ENCODE measurements at places on chromosomes 1 and 21.
A peak's percentile ranks its signal among the peaks of the same experiment; 100 is the strongest.

DNA sequence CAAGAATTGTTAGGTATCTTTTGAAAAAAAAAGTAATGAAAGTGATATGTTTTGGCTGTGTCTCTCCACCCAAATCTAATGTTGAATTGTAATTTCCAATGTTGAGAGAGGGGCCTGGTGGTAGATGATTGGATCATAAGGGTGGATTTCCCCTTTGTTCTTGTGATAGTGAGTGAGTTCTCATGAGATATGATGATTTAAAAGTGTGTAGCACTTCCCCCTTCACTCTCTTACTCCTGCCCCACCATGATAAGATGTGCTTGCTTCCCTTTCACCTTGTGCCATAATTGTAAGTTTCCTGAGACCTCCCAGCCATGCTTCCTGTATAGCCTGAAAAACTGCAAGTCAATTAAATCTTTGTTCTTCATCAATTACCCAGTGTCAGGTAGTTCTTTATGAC, 70.7 kb downstream of the XCL2 start:
- no peak for DNase-seq

GRCh38 chr1:201566933-201567801, 28.2 kb downstream of the NAV1 start:
- no peak for DNase-seq

DNA sequence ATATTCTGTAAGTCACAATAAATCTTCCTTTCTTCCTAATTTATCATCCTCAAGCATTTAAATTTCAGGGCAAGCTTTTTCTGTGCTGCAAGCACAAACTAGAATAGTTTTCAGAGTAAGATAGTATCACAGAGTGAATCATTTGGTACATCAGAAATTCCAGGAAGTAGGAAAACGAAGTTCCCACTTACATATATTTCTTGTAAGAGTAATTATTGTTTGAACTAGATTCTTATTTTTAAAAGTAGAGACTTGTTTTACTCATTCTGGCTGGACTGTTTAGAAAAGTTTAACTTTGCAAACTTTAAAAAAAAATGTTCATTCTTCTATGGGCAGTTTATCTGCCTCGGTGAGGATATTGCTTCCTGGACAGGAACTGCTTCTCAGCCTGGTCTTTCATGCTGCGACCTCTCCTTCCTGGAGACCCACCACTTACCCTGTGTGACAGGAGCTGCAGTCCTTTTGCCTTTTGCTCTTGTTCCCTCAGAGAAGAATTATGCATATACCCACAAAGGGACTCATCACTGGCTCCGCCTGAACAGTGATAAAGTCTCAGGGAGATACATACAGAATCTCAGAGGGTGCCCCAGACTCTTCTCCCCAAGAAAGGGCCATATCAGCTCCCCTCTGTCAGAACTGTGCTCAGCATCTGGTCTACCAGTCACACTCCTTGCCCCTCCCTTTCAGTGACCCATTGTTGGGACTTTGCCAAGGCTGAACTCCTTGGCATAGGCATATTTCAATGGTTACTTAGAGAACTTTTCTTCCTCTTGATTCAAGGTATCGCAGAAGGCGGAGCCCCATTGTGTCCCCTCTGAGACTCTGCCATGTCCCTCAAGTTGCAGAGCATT, 102.7 kb upstream of the CD55 start:
- no peak for DNase-seq

GRCh38 chr1:226706684-226707083, 32.4 kb downstream of the ITPKB start:
- DNase-seq, result no peak

- DNase-seq, result no peak
These were observed 17.5 kb upstream of the OTUD3 start for GRCh38 chr1:19864570-19865160.

DNA sequence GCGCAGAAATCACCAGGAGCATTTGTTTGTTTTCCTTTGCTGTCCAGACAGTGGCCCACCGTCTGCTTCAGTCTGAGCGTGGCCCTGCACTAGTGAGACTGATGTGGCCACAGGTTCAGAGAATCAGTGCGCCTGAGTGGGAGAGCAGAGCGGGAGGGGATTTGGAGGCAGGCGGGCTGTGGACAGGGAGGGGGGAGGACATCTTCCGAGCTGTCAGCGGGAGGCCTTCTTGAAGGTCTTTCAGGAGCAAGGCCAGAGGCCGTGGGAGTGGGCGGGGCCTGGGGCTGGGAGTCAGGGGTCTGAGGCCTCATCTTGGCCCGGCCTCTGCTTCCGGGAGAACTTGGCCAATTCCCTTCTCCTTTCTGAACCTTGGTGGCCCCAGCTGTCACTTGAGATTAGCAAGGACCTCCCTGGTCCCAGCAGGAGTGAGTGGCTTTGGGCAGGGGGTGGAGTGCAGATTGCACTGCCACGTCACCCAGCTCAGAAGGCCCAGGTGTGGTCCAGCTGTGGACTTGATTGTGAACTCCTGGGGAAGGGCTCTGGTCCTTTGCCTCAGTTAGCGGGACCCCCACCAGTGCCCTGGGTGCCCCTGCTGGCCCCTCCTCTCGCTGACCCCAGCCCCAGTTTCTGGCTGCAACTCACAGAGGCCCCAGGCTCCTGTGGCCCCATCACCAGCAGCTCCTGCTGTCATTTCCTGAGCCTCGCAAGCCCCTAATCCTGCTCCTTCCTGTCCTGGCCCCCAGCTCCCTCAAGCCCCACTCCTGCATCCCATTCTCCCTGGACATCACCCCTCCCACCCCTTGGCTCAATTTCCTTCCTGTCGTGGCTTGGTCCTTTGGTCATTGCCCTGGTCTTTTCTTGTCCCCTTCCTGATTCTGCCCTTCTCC, 8.4 kb downstream of the TNFRSF1B start:
- no peak for DNase-seq

DNA sequence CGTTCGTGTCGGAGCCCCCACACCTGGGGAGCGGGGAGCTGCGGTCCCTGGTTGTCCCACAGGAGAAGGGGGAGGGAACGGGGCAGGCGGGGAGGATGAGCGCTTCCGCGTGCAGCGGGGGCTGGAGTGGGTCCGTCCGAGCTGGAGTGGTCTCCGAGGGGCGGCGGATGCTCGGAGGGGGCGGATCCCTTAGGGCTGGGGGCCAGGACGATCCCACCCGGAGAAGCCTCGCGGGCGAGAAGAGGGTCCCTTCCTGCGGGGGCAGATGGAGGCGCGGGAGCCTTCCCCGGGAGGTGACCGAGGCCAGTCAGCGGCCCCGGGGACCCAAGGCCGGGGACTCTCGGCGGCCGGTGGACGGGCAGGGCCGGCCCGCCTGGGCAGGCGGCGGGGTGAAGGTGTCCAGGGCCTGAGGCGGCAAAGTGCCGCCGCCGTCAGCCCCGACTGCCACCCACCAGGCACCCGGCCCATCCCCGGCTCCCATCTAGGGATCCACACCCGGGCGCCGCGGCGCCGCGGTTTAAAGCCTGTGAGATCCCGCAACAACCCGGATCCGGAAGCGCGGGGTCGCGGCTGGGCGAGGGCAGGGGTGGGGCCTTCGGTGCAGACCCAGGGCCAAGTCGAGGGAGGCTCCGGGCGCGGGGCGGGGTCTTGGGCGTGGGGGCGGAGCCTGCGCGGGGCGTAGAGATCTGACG, 5.3 kb upstream of the CCDC27 start:
- DNase-seq, result peak; percentile 30

- no peak for DNase-seq
These were observed 94.7 kb downstream of the ATP1B1 start for GRCh38 chr1:169201084-169201619.

GRCh38 chr1:118023199-118023598, 93.7 kb downstream of the WDR3 start:
- DNase-seq, result no peak

DNA sequence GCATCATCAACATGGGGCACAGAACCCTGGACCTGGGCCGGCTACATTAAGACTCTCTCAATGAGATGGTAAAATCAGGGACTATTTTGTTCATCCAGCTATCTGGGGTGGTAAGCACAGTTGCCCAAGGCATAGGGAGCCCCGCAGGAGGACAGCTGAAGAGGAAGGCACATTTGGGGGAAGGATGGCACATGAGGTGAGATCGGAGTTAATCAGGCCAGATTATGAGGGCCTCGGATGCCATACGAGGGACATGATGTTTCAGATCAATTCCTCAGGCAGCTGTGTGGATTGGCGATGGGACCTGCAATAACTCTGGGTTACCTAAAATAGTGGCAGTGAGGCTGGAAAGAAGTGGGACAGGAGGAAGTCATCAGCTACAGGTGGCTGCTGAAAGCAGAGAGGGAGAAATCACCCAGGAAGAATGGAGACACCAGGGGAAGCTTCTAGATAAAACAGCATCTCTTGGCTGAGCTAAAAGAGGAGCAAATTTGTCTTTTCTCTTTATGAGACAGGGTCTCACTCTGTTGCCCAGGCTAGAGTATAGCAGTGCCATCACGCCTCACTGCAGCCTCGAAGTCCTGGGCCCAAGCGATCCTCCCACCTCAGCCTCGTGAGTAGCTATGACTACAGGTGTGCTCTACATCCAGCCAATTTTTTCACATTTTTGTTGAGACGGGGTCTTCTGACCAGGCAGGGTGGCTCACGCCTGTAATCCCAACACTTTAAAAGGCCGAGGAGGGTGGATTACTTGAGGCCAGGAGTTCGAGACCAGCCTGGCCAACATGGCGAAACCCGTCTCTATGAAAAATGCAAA, 21.1 kb downstream of the TOMM20 start:
- DNase-seq, result no peak

- DNase-seq, result no peak
These were observed 196.9 kb downstream of the TBX15 start for GRCh38 chr1:118791094-118791691.

DNA sequence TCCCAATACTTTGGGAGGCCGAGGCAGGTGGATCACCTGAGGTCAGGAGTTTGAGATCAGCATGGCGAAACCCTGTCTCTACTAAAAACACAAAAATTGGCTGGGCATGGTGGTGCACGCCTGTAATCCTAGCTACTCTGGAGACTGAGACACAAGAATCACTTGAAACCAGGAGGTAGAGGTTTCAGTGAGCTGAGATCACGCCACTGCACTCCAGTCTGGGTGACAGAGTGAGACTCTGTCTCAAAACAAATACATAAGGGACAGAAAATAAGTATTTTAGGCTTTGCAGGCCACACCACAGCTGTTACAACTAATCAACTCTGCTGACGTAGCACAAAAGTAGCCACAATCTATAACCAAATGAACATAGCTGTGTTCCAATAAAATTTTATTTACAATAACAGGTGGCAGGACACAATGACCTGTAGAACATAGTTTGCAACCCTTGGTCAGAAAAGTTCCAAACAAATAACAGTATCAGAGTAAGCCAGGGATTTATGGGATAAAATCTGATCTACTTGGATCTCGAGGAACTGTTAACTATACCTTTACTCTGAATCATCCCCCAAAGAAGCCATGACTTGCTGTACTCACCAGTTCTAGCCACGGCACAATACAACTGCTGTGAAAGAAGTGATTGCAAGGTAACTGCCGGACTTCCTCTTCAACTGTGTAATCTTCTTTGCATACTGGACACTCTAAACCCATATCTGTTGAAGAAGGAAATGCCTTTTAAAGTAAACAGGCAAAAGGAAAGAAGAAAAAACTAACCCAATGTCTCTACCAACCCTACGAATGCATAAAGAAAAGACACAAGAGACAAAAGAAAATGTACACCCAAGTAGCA, 28.3 kb downstream of the CD160 start:
- DNase-seq, result no peak

- DNase-seq, result no peak
These were observed 73.7 kb upstream of the RAB4A start for GRCh38 chr1:229197265-229197585.

GRCh38 chr1:29555043-29555620, 318.8 kb downstream of the PTPRU start:
- no peak for DNase-seq

GRCh38 chr1:200290010-200290685, 119.7 kb downstream of the ZNF281 start:
- no peak for DNase-seq
